Right ventricle myocardium superior (tissue), 1 donor: ENCODE measurements at places on chromosomes 5 and 9. TPM values are rescaled to one million over a fixed set of nuclear protein-coding genes. Genes with fewer than 3 reads are reported as not detected.

DNA sequence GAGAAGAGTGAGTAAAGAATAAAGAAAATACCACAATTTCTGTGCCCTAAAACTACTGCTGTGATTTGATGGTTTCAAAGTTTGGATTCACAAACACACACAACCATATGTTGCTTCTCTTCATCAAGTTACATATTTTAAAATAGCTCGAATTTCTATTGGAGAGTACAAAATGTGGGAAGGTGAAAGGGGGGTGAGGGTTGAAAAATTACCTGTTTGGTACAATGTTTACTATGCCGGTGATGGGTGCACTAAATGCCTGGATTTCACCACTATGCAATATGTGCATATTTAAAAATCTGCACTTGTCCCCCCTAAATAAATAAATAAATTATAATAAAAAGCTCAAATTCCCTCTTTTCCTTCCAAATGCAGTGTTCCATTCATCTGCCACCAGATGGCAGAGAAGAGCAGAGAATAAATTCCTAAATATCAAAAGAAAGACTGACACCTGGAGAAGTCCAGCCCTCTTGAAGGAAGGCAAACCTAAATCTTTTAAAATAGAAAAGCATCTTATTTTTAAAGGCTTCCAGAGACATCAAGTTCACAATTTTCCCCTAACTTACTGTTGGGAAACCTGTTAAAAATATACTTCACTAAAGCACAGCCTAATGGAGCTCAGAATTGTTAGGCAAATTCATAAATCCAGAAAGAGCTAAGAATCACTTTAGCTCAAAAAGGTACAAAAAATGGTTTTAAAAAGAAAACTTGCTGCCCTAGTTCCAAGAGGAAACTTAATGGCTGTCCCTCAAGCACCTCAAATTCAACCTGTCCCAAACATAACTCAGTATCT is 24.8 kb upstream of the HNRNPA0 start:
- DNase-seq: no peak

The SNX18 gene
- 24.9 TPM for total RNA-seq

DNA sequence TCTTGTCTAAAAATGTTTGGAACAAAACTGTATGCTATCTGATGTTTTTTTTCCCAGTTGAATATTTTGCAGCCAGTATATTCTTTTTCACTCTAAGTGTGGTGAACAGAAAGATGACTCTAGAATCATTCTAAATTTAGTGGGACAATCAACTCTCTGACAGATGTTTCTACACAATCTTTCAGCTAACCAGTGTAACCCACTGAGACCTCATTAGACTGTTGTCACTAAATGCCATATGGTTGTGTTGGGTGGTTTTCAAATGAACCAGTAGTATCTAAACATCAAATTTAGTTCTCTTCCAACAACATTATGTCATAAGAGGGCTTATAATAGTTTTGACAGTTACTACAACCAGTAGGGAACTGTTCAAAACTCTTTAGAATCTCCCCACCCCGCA is 129.6 kb upstream of the PRLR start:
- no peak for DNase-seq

DNA sequence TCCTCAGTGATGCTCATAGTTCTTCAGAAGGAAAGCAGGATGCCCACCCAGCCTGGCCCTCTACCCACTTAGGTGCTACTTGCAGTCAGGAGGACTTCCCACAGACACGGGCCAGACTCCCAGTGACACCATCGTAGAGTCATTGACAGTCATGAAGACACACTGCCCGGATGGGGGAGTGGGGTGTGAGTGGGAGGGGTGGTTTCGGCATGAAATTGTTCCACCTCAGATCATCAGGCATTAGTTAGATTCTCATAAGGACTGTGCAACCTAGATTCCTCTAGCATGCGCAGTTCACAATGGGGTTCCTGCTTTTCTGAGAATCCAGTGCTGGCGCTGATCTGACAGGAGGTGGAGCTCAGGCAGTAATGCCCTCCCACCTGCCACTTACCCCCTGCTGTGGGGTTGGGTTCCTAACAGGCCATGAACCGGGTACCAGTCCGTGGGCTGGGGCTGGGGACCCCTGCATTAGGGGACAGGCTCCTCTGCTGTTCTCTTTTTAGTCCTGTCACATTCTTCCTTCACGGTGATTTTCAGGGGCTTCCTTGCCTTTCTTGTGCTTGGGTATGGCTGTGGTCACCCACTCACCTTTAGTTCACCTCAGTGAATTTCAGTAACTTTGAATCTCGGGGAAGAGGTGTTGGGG is 88.2 kb upstream of the ANKRD55 start:
- no peak for DNase-seq
